ENCODE measurements at places on chromosomes 2 and 18.

- no peak for DNase-seq
Measured at GRCh38 chr18:28735731-28736130, 558.8 kb upstream of the CDH2 start.

- no peak for DNase-seq
Measured at GRCh38 chr2:134135793-134136192, 118.1 kb upstream of the MGAT5 start.

DNA sequence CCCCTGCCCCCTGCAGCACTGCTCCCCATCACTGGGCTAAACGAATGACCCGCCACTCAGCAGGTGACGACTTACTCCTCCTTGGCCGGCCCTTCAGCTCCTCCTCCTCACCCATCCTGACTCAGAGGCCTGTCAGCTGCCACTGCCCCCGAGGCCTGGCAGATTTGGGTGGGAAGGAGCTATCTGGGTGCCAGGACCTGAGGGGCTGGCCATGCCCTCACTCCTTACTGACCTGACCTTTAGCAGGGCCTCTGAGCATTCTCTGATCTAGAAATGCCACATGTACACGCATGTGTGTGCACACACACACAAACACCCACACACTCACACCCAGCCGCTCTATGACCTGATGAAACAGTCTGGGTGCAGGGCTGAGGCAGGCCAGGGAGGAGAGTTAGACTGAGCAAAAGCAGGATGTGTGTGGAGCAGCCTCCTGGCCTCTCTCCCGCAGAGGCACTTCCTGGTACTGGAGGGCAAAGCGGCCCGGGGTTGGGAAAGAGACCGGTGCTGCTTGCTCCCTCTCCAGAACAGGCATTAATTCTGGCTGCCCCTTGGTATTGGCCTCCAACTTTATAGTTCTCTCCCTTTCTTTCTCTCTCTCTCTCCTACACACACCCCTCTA, 68.0 kb downstream of the ZFP36L2 start:
- DNase-seq = no peak

- no peak for DNase-seq
Measured at GRCh38 chr2:119625226-119625625, 53.8 kb upstream of the TMEM177 start.

DNA sequence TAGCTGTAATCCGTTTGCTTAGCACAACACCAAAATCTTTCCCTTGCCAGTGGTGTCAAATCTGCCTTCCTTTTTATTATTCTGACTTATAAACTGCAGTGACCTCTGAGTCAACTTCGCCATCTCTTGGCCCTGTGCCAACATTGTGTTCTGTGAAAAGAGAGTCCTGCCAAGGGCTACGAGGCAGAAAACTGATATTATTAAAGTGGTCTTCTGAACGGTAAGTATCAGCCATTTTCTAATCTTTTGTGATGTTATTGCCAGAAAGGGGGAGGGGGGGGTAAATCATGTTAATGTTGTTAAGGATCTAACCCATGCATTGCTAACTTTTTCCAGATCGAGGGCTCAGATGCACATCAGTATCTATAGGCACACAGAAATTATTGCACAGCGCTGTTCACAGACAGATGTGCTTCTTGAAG, 121.5 kb upstream of the LTBP1 start:
- DNase-seq = no peak

All from NCI-H1092 (cell line).